ENCODE measurements at places on chromosomes 12 and 14.

DNA sequence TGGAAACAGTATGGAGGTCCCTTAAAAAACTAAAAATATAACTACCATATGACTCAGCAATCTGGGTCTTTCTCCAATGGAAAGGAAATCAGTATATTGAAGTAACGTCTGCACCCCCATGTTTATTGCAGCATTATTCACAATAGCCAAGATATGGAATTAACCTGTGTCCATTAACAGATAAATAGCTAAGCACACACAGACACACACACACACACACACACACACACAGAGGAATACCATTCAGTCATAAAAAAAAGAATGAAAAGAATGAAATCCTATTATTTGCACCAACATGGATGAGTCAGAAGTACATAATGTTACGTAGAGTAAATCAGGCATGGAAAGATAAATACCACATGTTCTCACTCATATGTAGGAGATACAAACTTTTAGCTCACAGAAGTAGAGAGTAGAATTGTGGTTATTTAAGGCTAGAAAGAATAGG lies 4.7 kb downstream of the KLRK1 start:
- DNase-seq, result no peak

DNA sequence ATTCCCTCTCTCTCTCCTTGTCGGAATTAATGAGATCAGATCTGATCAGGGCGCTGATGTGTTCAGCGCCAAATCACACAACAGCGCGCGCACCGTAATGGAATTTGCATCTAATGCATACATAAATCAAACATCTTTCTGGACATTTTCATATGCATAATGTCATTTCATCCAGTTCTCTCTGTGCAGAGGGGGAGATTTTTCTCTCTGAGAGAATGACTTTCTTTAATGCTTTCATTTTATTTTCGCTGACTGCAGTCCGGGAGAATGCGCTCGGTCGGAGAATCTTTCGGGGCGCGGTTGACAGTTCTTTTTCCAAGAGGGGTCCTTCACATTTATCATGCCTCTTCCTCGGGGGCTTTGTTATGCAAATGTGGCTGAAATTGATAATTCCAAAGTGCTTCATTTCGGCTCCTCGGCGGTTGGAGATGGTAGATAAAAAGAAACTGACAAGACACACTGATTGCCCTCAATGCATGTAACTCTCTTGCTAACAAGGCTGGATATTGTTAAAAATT lies 615.9 kb downstream of the VRK1 start:
- no peak for DNase-seq

- no peak for DNase-seq
These were observed 23.2 kb upstream of the DCN start for GRCh38 chr12:91205811-91206210.

DNA sequence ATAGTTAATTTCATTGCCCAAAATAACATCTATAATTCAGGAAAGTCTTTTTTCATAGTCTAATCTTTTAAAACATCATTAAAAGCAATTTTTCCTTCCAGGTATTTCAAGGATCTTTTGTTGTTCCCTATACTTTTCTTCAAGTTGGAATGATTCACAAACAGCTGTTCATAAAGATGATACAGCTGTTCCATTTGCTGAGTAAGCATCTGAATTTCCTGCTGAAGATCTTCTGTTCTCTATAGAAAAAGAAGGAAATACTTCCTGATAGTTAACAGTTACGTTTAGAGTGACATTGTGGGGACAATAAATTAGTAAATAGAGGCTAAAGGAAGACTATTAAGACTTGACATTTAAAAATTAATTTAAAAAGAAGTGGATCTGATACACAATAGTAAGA lies 30.3 kb upstream of the ESR2 start:
- no peak for DNase-seq

DNA sequence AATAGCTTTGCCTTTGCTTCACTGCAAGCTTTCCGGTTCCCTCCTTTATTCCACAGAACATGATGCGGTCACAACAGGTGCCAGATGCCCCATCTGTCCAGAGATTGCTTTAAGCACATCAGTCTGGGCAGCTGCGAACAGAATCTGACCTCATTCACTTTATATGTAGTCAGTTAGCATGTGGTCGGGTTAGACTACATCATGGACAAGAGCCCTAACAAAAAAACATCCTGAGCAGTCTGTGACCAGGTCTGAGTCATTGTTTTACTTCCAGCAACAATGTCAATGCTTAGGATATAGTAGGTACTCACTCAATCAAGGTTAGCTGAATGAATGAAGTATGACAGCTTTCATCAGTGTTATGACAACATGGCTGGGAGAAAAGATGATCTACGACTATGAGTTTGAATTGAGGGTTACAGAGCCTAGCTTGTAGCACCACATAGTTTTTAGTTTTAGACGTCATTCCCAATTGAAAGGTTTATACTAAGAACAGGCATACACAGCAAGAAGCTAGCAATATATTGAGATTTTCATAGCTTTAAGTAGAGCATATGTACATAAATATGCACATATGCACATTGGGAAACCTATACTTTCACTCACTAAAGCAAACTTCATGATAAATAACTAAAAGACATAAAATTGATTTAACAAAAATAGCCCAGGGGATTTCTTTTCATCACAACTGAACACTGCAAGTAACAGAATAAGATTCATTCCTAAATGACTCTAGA lies 64.2 kb upstream of the TMCC3 start:
- no peak for DNase-seq

GRCh38 chr14:39442293-39442692 lies 10.1 kb upstream of the FBXO33 start:
- no peak for DNase-seq

DNA sequence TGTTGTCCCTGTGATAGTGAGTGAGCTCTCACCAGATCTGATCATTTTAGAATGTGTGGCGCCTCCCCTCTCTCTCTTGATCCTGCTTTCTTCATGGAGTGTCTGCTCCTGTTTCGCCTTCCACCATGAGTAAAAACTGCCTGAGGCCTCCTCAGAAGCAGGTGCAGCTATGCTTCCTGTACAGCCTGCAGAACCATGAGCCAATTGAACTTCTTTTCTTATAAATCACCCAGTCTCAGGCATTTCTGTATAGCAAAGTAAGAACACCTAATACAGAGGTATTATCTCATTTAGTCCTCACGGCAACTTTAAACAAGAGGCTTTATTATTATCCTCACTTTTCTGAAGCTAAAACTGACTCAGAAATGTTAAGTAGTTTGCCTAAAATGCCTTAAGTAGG lies 81.3 kb upstream of the BTG1 start:
- DNase-seq, result no peak

GRCh38 chr12:77409551-77409950 lies 344.2 kb upstream of the E2F7 start:
- no peak for DNase-seq

DNA sequence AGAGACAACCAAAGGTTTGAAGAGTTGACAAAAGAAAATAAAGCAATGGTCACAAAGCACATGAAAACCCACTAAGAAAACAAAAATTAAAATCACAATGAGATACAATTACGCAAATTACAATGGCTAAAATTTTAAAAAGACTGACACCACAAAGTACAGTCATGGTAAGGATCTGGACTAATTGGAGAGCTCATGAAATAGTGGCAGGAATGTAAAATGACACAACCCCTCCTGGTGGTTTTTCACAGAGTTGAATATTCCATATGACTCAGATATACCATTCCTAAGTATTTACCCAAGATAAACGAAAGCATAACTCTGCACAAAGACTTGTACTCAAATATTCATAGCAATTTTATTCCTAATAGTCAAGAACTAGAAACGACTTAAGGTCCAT lies 65.9 kb downstream of the NOVA1 start:
- no peak for DNase-seq

- DNase-seq, result no peak
These were observed 1.1 kb upstream of the SUSD6 start for GRCh38 chr14:69610020-69610873.

- no peak for DNase-seq
These were observed 126.9 kb downstream of the DUSP6 start for GRCh38 chr12:89225401-89225800.
